ENCODE measurements at places on chromosomes 2 and 18.

DNA sequence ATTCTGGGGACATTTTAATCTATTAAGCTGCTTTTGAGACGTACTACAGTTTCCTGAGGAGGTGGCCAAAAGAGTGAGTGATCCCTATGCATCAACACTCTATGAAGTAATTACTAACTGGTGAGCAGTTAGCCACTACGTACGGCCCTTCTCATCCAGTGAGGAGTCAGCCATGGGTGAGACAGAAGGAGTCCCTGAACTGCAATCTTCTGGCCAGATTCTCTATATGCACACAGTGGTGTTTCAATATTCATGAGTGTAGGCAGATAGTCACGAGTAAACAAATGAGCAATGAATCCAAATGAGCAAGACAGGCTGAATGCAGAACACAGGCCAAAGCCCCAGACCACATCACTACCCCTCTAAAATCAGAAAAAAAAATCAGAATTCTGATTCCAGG is 29.8 kb upstream of the TMEM214 start:
- no peak for DNase-seq

- DNase-seq: no peak
Observed at GRCh38 chr2:86648681-86649080, 25.0 kb upstream of the RNF103 start.

DNA sequence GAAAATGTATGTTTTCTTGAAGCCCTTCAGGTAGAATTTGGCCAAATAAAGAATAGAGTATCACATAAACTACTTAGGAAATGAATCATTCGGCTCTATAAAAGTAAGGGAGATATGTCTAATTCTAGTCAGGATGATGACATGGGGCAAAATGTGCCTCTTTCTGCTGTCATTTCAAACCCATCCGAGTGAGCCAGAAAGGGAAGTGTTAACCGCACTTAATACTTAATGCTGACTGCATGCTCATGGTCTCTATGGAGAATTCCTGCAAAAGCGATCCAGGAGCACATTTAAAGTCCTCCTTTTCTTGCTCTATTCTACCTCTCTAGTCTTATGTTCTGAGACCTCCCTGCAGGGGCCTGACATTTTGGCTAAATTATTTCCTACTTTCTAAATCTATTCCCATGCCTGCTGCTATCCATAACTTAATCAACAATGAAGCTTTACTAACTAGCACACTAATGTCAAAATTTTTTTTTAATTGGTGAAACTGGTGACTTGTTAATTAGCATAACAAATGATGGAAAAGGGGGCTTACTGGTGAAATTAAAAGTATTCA is 127.4 kb downstream of the CDC42EP3 start:
- DNase-seq: no peak

DNA sequence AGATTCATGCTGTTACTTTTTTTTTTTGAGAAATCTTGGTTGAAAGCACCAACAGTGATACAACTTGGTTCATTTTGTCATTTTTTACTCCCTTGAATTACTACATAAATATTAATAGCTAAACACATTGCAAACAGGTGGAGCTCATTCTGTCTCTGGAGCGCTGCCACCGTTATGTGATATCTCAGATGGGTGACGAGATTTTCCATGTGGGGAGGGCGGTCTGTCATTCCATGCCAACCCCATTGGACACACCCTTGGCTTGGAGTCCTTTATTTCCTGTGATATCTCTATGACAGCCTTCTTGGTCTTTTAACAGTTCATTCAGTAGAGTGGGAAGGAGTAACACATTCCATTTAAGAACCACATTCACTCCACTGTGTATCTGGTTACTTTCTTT is 794.8 kb downstream of the SATB2 start:
- DNase-seq: no peak

GRCh38 chr18:61677435-61677970 is 215.3 kb downstream of the RNF152 start:
- DNase-seq: no peak

DNA sequence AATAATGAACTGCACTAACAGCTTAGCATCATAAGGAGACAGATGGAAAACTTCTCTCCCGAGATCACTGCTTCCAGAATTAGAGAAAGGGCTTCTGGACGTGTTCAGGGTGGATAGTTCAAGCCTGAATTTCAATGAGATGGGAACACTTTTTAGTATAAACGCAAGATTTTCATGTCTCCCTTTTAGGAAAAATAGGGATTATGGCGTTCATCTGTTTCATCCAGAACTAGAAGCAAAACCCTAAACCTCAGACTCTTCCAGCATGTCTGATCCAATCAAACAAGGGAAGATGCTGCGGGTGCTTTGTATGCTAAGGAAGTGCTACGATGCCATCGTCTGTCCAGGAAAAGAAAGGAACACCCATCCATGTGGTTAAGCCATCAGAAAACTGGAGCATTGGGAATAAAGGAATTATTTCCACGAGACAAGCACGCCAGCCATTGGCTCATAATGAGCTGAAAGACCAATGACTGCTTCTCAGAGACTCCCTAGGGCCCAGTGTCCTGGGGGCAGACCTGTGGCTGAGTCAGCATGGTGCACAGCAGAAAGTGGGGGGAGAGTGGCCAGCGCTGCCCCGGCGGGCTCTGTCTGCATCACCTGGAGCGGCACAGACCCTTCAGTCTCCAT is 65.9 kb upstream of the AFF3 start:
- DNase-seq: no peak

All from HFFc6 (cell line).